ENCODE measurements at places on chromosomes 1 and 21.

DNA sequence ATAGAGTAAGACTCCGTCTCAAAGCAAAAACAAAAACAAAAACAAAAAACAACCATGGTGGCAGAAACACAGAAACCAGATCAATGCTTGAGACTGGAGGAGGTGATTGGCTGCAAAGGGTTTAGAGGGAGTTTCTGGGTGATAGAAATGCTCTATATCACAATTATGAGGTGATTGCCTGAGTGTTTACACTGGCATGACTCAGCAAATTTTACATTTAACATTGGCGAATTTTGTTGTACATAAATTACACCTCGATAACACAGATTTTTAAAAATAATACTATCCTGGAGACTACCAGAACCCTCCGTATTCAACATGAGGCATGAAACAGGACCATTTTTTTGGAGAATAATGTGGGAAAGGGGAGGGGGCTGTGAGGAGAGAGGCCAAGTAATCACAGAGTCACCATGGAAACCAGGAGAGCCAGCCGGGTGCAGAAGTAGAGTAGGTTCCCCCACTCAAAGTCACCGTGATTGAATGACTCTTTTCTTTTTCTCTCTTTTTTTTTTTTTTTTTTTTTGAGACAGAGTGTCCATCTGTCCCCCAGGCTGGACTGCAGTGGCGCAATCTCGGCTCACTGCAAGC is 24.3 kb downstream of the HEYL start:
- DNase-seq = no peak

- no peak for DNase-seq
Observed at GRCh38 chr1:12031039-12031980, 12.0 kb downstream of the MIIP start.

DNA sequence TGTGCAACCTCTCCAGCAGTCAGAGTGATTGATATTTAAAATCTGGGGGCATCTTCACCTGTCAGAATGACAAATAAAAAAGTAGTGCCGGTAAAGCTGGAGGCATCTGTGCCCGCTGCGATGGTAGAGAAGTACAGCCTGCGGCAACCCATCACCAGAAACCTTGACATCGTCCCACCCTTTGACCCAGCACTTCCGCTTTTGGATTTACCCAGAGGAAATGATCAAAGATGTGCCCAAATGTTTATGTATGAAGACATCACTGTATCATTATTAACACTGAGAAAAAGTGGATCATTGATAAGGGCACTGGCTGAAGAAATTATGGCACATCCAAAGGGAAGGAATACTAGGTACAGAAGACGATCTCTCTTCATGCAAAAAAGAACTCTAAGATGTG is 96.0 kb downstream of the PGBD5 start:
- no peak for DNase-seq

DNA sequence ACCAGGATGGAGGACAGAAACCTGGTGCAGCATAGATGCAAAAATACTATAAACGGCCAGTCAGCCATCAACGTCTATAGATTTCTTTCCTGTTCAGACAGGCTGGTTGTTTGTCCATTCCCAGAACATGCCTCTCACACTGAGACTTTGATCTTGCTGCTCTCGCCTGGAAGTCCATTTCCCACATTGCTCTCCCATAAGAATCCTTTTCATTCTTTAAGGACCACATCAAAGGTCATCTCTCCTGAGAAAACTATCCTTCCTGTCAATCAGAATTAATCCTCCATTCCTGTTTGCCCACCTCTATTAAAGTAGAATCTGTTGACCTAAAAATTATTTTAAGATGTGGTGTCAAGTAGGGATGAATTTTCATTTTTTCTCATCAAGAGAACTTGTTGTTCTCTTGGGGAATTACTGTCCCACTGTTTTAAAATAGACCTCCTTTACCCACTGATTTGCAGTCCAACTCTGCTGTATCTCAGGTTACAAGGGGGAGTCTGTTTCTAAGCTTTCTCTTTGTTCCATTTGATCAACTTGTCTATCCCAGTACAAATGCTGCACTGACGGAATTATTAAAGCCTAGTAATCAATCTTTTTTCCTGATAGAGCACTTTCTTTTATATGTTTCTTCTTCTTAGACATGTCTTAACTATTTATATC is 172.7 kb downstream of the PATJ start:
- DNase-seq = no peak

DNA sequence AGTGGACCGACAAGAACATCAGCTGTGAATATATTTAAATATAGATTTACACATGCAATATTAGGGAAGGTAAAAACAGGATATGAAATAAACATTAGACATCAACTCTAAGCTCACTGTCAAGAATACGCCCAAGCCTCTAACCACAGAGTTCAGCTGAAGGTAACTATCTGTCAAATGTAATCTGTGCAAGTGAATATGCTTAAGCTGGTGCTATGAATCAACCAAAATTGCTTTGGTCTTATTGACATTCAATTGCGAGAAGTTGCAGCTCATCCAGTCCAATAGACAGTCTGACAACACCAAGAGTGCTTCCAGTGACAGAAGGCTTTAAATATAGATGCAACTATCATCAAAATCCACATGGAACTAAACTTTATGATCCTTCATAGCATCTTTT is 32.3 kb downstream of the USH2A start:
- no peak for DNase-seq

DNA sequence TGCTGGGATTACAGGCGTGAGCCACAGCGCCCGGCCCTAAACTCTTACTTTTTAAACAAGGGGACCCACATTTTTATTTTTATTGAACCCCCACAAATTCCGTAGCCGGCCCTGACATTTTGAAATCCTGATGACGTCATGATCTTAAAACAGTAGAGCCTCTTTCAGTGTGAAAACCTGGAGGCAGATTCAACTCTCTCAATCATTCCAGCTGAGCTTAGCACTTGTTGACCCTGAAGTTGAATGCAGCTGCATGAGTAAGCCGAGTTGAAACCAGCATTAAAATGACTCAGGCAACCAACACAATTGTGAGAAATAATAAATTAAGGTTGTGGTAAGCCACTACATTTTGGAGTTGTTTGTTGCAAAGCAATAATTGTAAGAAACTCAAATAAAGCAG is 93.9 kb upstream of the ADGRL4 start:
- no peak for DNase-seq

GRCh38 chr1:201891451-201892045 is 2.9 kb downstream of the SHISA4 start:
- no peak for DNase-seq

DNA sequence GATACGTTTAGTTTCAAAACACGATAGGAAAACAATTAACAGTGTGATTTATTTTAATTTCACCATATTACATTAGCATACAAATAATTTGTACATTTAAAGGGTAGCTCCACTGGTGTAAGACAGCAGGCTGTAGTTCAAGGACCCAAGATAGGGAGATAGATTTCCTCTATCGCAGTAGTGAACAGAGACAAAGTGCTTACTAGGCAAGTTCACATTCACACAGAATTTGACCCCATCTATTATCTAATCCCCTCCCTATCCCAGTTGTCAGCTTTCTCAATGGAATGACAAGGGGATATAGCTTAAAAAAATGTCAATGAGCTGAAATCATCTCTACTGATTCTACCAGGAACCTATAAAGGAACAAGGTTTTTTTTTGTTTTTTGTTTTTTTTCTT is 31.2 kb downstream of the MGST3 start:
- no peak for DNase-seq

DNA sequence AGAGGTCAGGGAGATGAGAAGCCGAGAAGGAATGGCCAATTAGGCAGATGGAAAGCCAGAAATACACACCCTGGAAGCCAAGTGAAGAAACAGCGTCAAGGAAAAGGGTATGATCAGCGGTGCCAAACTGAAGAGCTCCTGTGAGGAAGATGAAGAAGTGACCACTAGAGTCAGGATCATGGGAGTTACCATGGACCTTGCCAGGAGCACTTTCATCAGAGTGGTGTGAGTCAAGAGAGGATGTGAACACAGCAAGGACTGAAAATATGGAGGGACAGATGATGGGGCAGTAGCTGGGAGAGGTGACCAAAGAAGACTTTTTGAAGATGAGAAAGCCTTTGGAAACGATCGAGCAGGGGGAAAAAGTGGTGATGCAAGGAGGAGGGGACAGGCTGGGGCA is 50.4 kb downstream of the CD34 start:
- DNase-seq = no peak

DNA sequence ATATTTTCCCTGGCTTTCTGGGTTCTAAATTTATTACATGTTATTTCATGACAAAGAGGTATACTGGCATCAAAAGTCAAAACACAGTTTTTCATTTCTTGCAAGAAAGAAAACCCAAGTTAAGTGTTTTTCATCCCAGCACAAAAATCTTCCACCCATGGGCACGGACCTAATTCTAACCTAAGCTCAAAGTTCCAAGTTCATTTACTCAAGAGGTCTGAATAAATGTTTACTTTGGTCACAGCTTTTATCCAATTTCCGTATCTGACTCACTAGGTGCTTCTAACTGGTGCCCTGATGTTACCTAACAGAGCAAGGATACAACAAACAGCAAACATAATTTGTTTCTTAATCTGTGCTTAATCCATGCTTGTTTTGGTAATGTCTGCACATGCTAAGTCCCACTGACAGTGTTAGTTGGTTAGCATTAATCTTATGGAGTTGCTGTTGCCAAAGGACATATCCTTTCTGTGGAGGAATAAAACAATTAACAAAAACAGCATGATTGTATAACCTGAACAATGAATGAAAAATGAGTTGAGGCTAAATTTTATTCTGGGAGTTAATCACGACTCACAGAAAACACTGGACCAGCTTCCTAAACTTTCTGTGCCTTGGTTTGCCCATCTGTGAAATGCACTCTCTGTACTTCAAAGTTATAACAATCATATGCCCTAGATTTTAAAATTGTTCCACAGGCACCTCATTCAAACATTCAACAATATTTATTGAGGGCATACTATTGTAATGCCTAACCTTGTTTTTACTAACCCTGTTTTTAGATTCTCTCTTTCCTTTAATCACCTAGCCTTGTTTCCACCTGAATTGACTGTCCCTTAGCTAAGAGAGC is 4.2 kb upstream of the CHD1L start:
- no peak for DNase-seq
